Astrocyte (in vitro differentiated cells and primary cell): ENCODE measurements at places on chromosomes 1 and 21. TPM values are rescaled to one million over a fixed set of nuclear protein-coding genes. Genes with fewer than 3 reads are reported as not detected.
A peak's percentile ranks its signal among the peaks of the same experiment; 100 is the strongest.

DNA sequence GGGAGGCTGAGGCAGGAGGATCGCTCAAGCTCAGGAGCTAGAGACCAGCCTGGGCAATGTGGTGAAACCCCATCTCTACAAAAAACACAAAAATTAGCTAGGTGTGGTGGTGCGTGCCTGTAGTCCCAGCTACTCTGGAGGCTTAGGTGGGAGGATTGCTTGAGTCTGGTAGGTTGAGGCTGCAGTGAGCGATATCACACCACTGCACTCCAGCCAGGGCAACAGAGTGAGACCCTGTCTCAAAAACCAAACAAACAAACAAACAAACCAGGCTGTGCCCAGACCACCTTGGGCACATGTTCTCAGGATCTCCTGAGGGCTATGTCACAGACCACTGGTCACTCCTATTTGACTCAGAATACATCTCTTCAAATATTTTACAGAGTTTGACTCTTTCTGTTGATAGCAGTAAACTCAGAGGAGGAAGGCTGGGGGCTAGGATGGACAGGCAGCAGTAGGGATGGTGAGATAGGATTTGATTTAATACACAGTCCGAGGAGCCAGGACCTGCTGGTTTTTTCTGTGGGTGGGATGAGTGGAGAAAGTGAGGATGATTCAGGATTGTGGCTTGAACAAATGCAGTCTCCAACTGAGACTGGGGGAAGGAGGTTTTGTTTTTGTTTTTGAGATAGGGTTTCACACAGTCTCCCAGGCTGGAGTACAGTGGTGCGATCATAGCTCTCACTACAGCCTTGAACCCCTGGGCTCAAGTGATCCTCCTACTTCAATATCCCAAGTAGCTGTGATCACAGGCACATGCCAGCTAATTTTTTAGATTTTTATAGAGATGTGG is 46.5 kb downstream of the OLFML3 start:
- H3K36me3 ChIP-seq = no peaks in the 10 kb centered on the region
- peaks cover 10% of the 10 kb centered on the region for H3K4me1 ChIP-seq
- no peaks in the 10 kb centered on the region for H3K27me3 ChIP-seq
- DNase-seq = peak; percentile 48
- no peak overlapping the region for H3K27ac ChIP-seq

MORC3 gene
- total RNA-seq = 27.5 and 29.2 TPM in 2 replicates

SLC6A17 gene
- 3.6 and 4.4 TPM in 2 replicates for total RNA-seq

GRCh38 chr1:183953031-183953430 is 84.5 kb downstream of the COLGALT2 start:
- no peak overlapping the region for H3K27ac ChIP-seq
- no peak overlapping the region for H3K4me3 ChIP-seq
- no peaks in the 10 kb centered on the region for H3K27me3 ChIP-seq

GRCh38 chr1:55534565-55535121 is 319.5 kb upstream of the USP24 start:
- no peaks in the 10 kb centered on the region for H3K4me1 ChIP-seq
- H3K4me3 ChIP-seq = no peak overlapping the region
- H3K27ac ChIP-seq = no peak overlapping the region
- no peaks in the 10 kb centered on the region for H3K36me3 ChIP-seq
- H3K27me3 ChIP-seq = no peaks in the 10 kb centered on the region
- DNase-seq = no peak

- peaks cover 44% of the 10 kb centered on the region for H3K4me1 ChIP-seq
- H3K27me3 ChIP-seq = no peaks in the 10 kb centered on the region
- H3K27ac ChIP-seq = no peak overlapping the region
- peak; percentile 54 for DNase-seq
Measured at GRCh38 chr1:54884135-54884586, 2.8 kb downstream of the DHCR24 start.

- no peaks in the 10 kb centered on the region for H3K36me3 ChIP-seq
- H3K4me1 ChIP-seq = peaks cover 9% of the 10 kb centered on the region
- no peak overlapping the region for H3K27ac ChIP-seq
- DNase-seq = no peak
Measured at GRCh38 chr1:40906781-40907400, 44.7 kb upstream of the CITED4 start.

GRCh38 chr1:119038363-119038762 is 50.2 kb upstream of the TBX15 start:
- DNase-seq = no peak
- no peak overlapping the region for H3K4me3 ChIP-seq
- H3K4me1 ChIP-seq = no peaks in the 10 kb centered on the region
- H3K27ac ChIP-seq = no peak overlapping the region
- no peaks in the 10 kb centered on the region for H3K27me3 ChIP-seq

DNA sequence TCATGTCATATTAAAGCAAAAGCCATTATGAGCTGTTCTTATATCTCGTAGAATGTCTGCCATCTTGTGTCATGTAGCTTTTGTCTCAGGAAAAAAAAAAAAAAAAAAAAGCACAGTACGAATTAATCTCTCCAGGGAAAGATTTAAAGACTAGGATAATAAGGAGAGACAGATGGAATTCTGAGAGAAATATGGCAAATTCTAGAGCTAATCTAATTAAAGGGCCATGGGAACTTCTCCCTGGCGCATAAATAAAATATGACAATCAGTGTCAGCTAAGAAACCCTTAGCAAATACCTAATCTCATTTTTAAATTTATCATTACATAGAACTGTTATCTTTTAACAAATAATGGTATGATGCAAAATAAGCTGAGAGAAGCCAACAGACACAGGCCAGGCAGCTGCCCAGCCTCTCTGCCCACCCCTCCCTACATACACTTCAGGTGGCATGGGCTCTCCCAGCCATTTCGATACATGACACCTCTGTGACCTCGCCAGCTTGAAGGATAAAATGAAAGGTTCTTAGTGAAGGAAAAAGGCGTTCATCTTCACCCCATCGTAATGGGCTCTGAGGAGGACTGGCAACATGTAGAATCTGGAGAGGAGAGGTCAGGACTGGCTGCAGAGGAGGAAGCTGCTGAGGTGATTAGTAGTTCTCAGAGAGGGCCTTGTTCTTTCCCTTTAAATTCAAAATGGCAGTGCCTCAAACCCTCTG is 39.8 kb downstream of the DISC1 start:
- no peaks in the 10 kb centered on the region for H3K36me3 ChIP-seq
- H3K27ac ChIP-seq = no peak overlapping the region

TMOD4 gene
- total RNA-seq = 1.4 TPM in 1 of 2 replicates, not detected in the other

DNA sequence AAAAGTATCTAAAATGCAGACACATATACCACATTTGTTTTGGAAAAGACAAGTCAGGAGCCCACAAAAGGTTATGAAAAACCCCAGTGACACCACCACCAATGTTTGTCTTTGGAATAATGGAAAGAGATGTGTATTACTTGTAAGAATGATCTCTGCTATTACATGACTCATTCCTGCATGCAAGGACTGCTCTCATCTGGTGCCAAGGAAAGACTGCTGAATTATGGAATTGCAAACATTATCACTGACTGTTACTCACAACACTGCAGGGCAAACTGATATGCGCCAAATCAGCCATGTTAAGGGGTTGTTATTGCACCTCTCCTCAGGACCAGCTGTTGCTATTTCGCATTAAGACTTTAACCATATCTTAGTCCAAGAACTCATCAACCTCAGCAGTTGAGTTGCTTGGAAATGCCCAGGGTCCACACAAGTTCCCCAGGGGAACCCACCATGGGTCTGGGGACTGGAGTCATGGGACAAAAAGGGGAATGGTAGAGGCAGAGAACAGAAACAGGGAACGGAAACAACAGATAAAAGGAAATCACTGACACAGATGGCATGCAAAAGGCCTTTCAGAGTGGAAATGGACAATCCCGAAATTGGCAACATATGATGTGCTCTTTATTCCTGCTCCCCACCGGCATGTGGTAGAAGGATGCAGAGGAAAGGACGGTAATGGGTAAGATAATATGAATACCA is 34.4 kb downstream of the CAPZB start:
- no peaks in the 10 kb centered on the region for H3K36me3 ChIP-seq
- peaks cover 76% of the 10 kb centered on the region for H3K4me1 ChIP-seq
- no peaks in the 10 kb centered on the region for H3K27me3 ChIP-seq
- DNase-seq = peak; percentile 99
- H3K27ac ChIP-seq = peak overlapping the region; percentile 84
